WTC11 (cell line): ENCODE measurements at places on chromosomes 4 and X.

DNA sequence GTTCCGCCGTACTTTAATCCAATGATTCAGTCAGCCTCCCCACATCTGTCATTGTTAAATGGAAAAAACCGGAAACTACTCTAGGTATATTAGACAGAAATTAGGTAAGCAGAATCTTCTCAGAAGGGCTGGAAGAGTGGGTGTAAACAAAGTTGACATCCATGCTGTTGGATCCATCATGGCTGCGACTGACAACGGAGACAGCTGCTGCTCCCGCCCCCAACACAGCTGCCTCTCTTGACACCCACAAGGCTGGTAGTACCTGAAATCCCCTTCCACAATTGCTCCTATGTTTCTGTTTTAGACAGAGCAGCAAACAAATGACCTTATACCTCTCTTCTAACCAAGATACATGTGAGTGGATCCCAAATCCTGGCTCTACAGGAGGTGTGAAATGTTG lies 66.6 kb downstream of the RXFP1 start:
- no peak for DNase-seq

DNA sequence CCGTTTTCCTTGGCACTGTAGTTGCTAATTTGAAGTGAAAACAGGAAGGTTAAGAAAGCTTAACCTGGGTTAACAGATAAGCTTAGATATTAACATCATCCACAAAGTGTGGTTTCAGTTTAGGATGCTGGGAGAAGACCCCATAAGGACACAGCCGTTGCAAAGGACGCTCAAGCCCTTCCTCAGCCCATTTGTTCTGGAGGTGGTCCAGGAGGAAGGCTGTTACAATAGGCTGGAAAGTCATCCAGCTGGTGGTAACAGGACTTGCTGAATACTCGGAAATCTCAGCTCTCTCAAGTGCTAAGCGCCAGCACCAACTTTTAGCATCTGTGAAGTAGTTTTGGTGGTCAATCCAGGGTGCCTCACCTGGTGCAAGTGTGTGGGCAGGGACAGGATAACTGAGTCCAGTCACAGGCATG lies 14.2 kb downstream of the CHST7 start:
- no peak for DNase-seq

GRCh38 chr4:92120810-92121498 lies 182.8 kb upstream of the GRID2 start:
- no peak for DNase-seq

DNA sequence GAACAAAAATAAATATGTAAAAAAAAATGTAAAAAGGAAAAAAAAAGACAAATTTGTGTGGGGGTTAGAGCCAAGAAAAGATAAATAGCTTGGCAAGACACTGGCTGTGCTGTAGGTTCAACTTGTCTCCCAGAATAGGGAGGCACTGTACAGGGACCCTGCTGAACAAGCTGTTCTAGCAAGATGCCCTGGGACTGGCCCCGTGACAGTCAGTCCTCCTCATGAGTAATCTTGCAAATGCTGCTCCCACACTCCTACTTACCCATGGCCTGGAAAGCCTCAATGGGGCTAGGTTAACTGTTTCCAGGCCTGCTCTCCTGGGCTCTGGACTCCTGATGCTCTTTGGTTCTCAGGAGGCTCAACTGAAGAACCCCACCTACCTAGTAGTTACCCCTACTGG lies 106.8 kb downstream of the ATG4A start:
- no peak for DNase-seq

DNA sequence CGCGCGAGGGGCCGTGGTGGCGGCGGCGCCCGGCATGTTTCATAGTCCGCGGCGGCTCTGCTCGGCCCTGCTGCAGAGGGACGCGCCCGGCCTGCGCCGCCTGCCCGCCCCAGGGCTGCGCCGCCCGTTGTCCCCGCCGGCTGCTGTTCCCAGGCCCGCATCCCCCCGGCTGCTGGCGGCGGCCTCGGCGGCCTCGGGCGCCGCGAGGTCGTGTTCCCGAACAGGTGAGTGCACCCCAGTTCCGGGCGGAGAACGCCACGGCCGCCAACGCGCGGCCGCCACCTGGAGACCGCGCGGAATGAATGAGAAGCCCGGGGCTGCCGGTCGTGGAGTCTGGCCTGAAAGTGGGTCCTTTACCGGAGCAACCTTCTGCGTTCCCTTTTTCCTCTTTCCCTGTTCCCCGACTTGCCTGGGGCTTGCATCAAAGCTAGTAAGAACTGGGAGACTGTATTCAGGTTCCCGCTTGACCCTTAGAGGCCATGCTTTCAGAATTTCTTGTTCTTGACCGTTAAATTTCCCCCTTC lies 429 bp downstream of the NOCT start:
- DNase-seq, result no peak
